ENCODE measurements at places on chromosomes 2 and 18.

- H3K27ac ChIP-seq = no peak overlapping the region
- no peaks in the 10 kb centered on the region for H3K27me3 ChIP-seq
- no peaks in the 10 kb centered on the region for H3K36me3 ChIP-seq
- ATAC-seq = no peak
- no peaks in the 10 kb centered on the region for H3K4me1 ChIP-seq
Observed at GRCh38 chr2:17030047-17030446, 364.4 kb upstream of the CYRIA start.

- ATAC-seq = no peak
- no peaks in the 10 kb centered on the region for H3K36me3 ChIP-seq
- no peaks in the 10 kb centered on the region for H3K4me1 ChIP-seq
- H3K27ac ChIP-seq = no peak overlapping the region
- H3K4me3 ChIP-seq = no peak overlapping the region
Observed at GRCh38 chr2:24632172-24632571, 141.1 kb downstream of the NCOA1 start.

GRCh38 chr2:10465910-10466309, 17.8 kb upstream of the ODC1 start:
- no peak for ATAC-seq
- no peaks in the 10 kb centered on the region for H3K4me1 ChIP-seq
- no peaks in the 10 kb centered on the region for H3K27me3 ChIP-seq
- no peak overlapping the region for H3K27ac ChIP-seq
- H3K36me3 ChIP-seq = no peaks in the 10 kb centered on the region
- no peak overlapping the region for H3K4me3 ChIP-seq

GRCh38 chr2:84649487-84650142, 133.3 kb downstream of the DNAH6 start:
- no peak overlapping the region for H3K4me3 ChIP-seq
- H3K27ac ChIP-seq = no peak overlapping the region
- H3K4me1 ChIP-seq = no peaks in the 10 kb centered on the region
- H3K36me3 ChIP-seq = no peaks in the 10 kb centered on the region
- H3K27me3 ChIP-seq = no peaks in the 10 kb centered on the region

DNA sequence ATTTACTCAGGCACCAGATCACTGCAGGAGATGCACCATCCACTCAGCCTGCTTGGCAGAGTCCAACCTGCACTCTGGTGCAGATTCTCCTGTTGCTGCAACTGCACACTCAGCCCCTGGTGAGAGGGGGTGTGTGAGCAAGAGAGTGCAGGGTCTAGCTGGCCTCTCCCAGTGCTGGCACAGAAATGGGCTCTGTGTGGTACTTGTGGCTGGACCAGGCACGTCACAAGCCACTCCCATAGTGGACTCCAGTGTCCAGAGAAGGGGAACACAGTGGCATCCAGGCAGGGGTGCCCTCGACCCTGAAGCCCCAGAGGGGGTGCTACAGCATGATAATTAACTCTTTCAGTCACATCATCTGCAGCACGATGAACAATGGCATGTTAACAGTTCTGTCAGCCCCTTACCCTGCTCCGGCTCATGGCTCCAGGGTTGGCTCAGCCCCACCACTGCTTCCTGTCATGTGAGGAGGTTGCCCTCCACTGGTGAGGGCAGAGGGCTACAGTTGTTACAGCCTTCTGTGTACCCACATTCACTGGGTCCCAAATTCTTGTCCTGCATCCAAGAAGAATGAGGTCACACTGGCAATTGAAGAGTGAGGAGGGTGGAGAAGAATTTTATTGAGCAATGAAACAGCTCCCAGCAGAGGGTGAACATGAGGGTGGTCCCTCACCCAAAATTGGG, 135.7 kb downstream of the EVA1A start:
- no peak for ATAC-seq
- no peak overlapping the region for H3K4me3 ChIP-seq
- H3K4me1 ChIP-seq = no peaks in the 10 kb centered on the region
- no peak overlapping the region for H3K27ac ChIP-seq
- H3K27me3 ChIP-seq = peaks cover 16% of the 10 kb centered on the region

DNA sequence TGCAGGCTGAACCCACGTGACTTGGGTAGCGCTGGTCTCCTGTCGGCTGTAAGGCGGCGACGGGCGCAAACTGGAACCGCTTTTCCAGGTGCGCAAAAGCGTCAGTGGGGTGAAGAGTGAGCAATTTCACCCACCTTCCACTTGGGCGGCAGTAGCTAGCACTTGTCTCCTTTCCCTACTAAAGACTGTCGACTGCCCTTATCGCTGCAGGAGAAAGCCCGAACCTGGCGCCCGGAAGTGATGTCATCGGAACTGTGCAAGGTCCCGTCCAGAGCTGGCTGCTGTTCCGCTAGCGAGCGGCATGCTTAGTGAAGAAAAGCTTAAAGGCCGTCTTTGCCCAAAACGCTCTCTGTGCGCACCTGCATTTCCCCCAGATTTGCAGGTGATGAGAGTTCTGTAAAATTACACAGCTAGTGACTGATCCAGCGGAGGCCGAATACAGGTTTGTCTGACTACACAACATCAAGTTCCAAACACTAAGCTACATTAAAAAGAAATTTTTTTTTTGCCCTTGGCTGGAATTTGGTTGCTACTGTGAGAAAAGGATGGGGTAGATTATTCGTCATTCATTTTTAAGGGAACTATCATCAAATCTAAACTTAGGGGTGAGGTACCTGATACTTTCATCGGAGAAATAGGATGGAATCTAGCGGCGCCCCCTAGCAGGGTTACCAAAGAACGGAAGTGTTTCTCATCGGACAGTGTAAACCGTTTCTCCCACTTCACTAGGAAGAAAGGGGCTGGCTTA, at the start of gene OSGEPL1:
Gene OSGEPL1, minus strand, starts transcription at position 242 of the 748 bp plus-strand sequence. CDS start 1,152 bp downstream, outside the sequence.
- no peaks in the 10 kb centered on the region for H3K27me3 ChIP-seq
- peak; percentile 97 for ATAC-seq
- peak within 1 kb of the TSS; percentile 71 for H3K4me3 ChIP-seq

- no peaks in the 10 kb centered on the region for H3K36me3 ChIP-seq
- H3K4me3 ChIP-seq = no peak overlapping the region
- no peak overlapping the region for H3K27ac ChIP-seq
- ATAC-seq = no peak
Observed at GRCh38 chr18:10405816-10406663, 48.4 kb upstream of the APCDD1 start.

- no peaks in the 10 kb centered on the region for H3K27me3 ChIP-seq
- H3K4me3 ChIP-seq = no peak overlapping the region
- H3K36me3 ChIP-seq = no peaks in the 10 kb centered on the region
- ATAC-seq = no peak
- H3K4me1 ChIP-seq = peaks cover 35% of the 10 kb centered on the region
Observed at GRCh38 chr2:172972005-172972619, 103.5 kb upstream of the MAP3K20 start.

GRCh38 chr2:110659248-110659647, 18.6 kb downstream of the BUB1 start:
- no peaks in the 10 kb centered on the region for H3K36me3 ChIP-seq
- ATAC-seq = no peak
- no peaks in the 10 kb centered on the region for H3K27me3 ChIP-seq
- H3K4me1 ChIP-seq = no peaks in the 10 kb centered on the region
- no peak overlapping the region for H3K27ac ChIP-seq
- no peak overlapping the region for H3K4me3 ChIP-seq

- peaks cover 91% of the 10 kb centered on the region for H3K36me3 ChIP-seq
- no peaks in the 10 kb centered on the region for H3K4me1 ChIP-seq
- no peak for ATAC-seq
- no peak overlapping the region for H3K27ac ChIP-seq
- no peak overlapping the region for H3K4me3 ChIP-seq
Observed at GRCh38 chr18:35252466-35252865, 11.6 kb downstream of the ZNF397 start.

GRCh38 chr2:149814049-149814448, 226.5 kb upstream of the MMADHC start:
- no peak for ATAC-seq
- no peaks in the 10 kb centered on the region for H3K36me3 ChIP-seq
- no peak overlapping the region for H3K4me3 ChIP-seq

DNA sequence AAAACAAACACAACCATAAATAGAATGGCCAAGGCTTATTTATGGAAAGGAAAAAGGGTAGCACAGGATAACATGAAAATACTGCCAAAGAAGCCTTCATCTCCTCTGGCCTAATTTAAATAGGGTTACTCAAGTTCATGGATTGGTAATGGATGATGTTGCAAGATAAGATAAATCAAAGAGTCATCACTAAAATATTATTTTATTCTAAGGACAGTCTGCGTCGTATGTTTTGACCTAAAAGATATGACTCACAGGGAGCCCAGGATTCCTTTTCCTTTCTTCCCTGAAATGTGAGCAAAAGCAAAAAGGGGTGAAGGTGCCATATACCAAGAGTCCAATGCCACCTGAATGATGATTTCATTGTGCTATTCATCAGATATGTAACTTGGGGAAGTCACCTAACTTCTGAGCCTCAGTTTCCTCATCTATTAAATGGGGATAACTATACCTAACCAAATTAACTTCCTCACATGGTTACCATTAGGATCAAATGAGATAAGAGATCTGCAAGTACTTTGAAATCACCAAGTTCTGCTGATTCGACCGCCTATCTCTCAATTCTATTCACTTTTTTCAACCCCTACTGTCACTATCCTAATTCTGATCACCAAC, 137.7 kb downstream of the THADA start:
- H3K36me3 ChIP-seq = no peaks in the 10 kb centered on the region
- no peak overlapping the region for H3K4me3 ChIP-seq
- H3K27me3 ChIP-seq = no peaks in the 10 kb centered on the region
- peaks cover 79% of the 10 kb centered on the region for H3K4me1 ChIP-seq

DNA sequence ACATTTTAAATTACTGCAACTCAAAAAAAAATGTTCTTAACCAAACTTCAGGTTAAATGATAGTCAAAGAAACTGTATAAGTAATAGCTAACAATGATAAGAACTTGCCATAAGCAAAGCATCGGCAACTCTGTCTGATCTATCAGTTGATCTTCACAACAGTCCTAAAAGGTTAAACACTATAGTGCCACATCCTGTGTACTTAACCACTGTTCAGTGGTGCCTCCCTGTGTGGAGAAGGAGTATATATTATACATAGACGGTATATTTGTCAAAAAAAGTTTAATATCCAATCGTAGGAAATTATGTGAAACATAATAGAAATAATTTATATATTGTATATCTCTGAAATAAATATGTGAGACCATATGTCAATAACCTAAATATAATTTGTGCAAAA, 13.0 kb downstream of the DTNA start:
- H3K27ac ChIP-seq = no peak overlapping the region
- H3K36me3 ChIP-seq = no peaks in the 10 kb centered on the region
- no peaks in the 10 kb centered on the region for H3K4me1 ChIP-seq
- no peaks in the 10 kb centered on the region for H3K27me3 ChIP-seq

- no peaks in the 10 kb centered on the region for H3K36me3 ChIP-seq
- no peaks in the 10 kb centered on the region for H3K4me1 ChIP-seq
- no peak overlapping the region for H3K27ac ChIP-seq
- no peaks in the 10 kb centered on the region for H3K27me3 ChIP-seq
Observed at GRCh38 chr18:26470011-26470637, 78.2 kb downstream of the KCTD1 start.

GRCh38 chr2:235605312-235606003, 111.6 kb downstream of the AGAP1 start:
- no peaks in the 10 kb centered on the region for H3K4me1 ChIP-seq
- H3K27ac ChIP-seq = peak overlapping the region; percentile 65
- H3K4me3 ChIP-seq = peak overlapping the region; percentile 10
- no peaks in the 10 kb centered on the region for H3K27me3 ChIP-seq
- ATAC-seq = peak; percentile 96
- H3K36me3 ChIP-seq = no peaks in the 10 kb centered on the region

DNA sequence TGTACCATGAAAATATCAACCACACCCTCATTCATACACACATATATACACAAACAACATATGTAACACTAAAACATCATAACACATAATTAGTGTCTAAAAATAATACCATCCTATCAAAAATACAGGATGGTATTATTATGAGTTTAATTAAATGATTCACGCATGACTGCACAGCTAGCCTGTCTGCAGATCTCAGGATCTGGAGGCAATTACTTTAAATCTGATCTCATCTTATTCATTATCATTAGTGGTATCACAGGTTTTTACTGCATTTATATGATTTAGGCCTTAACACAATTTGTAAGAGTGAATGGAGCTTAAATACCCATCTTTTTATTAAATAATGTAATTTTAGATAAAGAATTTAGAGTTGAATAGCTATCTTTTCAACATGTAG, 443.4 kb upstream of the LINC00305 start:
- H3K4me3 ChIP-seq = no peak overlapping the region
- H3K36me3 ChIP-seq = no peaks in the 10 kb centered on the region
- no peaks in the 10 kb centered on the region for H3K4me1 ChIP-seq
- ATAC-seq = no peak

DNA sequence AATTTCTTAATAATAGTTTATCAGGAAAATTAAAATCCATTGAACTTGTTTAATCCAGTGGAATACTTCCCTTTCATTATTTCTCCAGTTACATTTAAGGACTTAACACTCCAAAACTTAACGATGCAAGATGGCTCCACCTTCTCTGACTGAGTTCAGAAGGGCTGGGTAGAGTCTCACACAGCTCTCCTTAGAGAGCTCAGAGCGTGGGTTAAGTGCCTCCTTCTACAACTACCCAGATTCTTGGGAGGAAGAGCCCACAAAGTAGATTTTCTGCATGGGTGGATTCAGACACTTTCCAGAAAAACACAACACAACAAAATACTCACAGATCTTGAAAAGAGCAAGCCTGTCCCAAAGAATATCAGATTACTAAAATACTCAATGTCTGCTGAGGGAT, 130.6 kb downstream of the THADA start:
- H3K4me1 ChIP-seq = peaks cover 27% of the 10 kb centered on the region
- no peak for ATAC-seq
- no peaks in the 10 kb centered on the region for H3K36me3 ChIP-seq
- no peak overlapping the region for H3K27ac ChIP-seq
- H3K4me3 ChIP-seq = no peak overlapping the region
- H3K27me3 ChIP-seq = no peaks in the 10 kb centered on the region

DNA sequence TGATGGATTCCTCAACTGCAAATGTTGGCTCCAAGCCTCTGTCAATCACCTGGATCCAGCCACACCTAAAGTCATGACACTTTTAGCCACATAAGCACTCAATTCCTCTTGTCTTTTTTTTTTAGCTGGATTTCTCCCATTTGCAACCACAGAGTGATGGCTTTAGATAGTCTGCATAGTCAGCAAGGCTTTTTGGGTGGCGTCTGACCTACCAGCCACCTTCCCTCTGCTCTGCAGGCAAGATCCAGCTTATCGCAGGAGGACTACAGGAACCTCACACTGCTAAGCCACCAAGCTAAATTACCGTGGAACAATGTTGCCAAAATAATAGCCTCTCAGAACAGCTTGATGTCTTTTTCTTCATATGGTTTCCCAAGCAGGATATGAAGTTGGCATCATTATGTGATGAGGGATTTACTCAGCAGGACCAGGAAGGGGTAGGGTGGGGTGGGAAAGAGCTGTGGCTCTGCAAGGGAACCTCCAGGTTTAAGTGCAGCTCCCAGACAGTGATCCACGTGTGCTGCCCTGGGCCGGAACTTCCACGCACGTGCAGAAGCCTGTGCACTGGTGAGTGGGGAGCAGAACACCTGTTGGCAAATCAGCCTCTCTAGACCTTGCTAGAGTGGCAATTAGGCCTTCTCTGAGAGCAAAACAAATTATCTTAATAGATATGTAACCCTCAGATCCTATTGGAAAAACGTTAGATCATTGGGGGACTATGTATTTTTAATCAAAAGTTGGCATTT, 170.6 kb upstream of the NCK2 start:
- no peaks in the 10 kb centered on the region for H3K27me3 ChIP-seq
- H3K4me3 ChIP-seq = no peak overlapping the region
- H3K4me1 ChIP-seq = no peaks in the 10 kb centered on the region
- ATAC-seq = no peak
